ENCODE measurements at places on chromosomes 1 and 21.
A peak's percentile ranks its signal among the peaks of the same experiment; 100 is the strongest.

DNA sequence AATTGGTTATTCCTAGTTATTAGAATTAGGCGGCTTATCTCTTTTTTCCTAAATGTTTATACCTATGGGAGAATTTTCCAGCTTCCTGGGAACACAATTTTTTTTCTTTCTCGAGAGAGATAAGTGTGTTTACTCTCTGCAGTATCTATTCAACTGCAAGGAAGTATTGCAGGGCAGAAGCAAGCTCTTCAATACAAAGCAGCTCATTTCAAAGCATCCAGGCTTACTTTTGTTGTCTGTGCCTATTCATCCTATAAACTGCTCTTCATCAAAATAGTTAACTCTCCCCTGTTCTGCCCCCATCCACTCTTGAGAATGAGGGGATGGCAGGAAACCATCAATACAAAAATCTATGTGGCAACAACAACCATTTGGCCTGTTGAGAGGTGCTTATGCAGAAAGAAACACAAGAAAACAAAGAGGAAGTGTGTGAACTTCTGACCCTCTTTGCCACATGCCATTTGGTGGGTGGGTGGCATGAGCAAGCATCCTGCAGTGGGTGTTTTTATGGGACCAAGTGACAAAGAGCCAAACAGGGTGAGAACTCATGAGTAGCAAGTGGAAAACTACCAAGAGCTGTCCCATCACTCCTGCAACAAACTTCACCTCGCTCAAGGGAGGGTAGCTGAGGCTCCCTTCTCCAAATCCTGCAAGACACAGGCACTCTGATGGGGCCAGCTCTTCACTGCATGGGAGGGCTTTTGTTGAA is 50.6 kb upstream of the MRPS6 start:
- peak; percentile 41 for DNase-seq

DNA sequence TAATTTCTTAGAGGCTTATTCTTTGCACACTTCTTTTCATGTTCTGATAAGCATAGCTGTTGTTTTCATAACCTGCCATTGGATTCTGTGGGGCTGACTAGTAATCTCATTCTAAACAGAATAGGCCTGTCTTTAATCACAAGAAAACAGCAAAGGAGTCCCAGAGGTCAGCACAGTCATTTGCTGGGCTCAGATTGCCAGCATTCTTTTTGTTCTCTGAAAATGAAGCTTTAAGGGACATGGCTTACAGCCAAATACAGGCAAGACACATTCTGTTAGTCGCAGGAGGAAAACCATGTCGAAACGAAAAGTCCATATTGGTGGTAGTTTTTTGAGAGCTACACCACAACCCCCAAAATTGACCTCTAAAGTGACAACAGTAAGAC is 75.0 kb downstream of the MRPS6 start:
- no peak for DNase-seq

DNA sequence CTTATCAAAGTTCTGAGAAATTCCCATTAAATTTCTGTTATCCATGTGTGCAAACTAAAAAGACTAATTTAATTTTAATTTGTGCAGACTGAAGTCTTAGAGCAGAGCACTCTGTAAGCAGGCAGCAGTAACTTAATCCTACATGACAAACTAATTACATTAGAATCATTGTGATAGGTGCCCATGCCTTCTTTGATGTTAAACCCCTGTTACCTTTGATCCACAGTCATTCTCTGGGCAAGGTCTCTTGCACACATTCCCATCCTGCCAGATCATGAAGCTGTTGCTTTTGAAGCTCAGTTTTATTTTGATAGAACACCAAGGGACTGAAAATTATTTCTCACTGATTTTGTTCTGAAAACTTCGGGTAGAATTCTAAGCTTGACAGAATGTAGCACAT is 77.2 kb downstream of the BCAR3 start:
- no peak for DNase-seq

DNA sequence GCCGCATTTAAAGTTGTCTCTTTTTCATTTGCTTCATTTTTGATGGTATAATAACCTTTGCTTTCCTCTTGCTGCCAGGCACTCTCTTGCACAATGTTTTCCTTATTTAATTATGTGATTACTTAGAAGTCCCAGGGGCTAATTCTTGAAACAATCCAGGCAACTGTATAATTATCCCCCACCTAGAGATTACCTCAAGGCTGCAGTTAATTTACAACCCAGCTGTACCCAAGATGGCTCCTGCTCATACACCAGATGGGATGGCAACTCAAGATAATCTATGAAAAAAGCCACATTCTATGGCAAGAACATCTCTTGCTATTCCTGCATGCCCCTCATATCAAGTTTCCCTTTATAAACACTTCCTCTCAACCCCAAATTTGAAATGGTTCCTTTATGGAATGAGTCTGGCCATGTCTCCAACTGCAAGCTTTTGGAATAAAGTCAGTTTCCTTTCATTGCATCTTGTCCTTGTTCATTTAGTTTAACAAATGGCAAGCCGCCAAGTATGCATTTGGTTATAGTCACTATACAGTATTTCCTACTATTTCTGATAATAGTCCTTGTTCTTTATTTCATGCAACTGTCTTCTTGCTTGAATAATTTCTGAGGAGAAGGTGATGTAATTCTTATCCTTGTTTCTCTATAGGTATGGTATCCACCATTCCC is 1042.6 kb downstream of the PLA2G4A start:
- DNase-seq = no peak

Data from GM06990 (cell line).